Brain microvascular endothelial cell (primary cell): ENCODE measurements at places on chromosomes 7 and 10.

DNA sequence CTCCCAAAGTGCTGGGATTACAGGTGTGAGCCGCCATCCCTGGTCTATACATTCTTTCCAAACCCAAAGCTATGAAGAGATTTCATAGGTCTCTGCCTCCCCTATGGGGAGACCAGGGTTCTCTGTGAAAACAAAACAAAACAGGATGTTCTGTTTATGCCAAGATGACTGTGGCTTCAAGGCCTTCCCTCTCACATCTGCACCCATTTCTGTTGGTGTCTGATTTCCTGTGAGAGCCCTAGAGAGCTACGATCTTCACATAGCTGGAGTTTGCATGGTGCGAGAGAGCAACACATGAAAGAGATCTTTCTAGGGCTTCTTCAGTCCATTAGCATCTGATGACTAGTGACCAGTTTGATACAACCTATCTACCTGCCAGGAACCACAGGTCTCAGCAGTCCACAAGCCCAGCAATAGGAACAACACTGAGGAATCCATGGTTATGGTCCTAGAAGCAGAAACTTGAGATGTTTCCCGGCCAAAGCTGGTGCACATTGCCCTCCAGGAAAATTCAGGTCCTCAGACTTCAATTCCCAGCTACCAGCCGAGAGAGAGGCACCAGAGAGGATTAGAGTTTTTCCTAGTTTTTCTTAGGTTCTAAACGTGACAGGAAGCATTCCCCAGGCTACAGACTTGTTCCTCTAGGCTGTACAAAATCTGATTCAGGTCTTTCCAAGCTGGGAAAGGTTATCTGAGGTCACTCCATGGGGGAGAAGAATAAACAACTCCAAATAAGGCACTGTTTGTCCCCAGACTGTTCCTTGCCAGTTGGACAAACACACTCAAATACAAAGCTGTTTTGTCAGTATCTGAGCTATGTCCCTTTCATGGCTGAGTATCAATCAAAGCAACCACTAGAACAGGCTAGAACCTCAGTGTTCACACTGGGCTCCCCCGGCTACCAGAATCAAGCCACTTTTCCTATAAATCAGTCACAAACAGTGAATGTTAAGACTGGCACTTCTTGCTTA is 259.7 kb downstream of the CALN1 start:
- DNase-seq, result no peak

- no peak for DNase-seq
Measured at GRCh38 chr7:31688372-31688771, 1.4 kb downstream of the PPP1R17 start.

DNA sequence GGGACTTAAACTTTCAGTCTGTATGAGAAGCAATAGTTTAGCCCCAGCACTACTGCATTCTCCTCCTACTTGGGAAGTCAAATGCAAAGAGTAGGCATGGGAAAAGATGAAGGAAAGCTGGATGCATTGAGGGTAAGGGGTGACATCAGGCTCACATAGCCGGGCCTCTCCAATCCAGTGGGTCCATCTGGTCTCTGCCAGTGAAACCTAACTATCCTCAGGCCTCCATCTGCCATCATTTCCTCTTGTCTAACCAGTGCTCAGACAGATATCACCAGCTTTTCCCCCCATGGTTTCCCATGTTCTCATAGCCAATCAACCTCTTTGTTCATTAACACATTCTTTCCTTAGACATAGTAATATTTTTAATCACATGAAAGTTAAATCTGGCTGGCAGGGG is 118.3 kb downstream of the DGKI start:
- no peak for DNase-seq

- DNase-seq, result no peak
Measured at GRCh38 chr7:50308532-50309385, 4.2 kb downstream of the IKZF1 start.

GRCh38 chr7:105353752-105354328 is 34.9 kb downstream of the SRPK2 start:
- peak; percentile 61 for DNase-seq

DNA sequence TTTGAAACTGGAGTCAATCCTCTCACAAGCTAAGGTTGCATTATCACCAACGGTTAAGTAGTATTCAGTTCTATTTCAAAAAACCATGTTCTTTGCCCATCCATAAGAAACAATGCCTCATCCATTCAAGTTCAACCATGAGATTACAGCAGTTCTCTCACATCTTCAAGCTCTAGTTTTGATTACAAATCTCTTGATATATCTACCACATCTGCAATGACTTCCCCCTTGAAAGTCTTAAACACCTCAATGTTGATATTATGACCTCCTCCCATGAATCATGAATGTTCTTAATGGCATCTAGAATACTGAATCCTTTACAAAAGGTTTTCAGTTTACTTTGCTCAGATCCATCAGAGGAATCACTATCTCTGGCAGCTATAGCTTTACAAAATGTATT is 81.8 kb downstream of the JMJD1C start:
- DNase-seq, result no peak

DNA sequence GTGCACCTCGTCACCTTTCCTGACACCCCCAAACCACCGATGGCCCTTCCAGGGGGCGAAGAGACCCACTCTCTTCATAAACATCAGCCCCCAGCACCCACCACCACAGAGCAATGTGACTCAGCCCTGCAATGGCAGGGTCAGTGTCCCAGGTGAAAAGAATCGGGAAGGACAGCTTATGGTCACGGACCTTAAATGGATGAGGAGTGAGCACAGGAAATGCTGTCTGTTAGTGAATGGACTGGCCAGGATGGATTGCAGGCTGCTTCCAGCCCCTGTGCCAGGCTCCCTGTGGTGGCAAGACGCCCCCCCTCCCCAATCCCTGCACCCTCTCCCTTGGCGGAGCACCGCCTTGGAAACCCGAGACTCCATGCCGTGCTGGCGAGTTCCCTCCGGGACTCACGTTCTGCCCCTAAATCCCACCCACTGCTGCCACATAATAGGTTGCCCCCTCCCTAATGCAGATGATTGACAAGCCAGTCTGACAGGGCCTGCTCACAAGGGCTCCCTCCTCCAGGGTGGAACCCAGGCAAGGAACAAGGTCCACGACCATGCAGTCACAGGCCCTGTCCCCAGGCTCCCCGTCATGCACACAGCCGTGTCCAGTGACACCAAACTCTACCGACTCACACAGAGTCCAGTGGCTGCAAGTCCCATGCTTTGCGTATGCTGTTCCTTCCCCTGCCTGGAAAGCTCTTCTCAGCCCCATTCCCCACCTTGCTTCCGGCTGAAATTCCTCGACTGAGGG is 7.3 kb downstream of the ASB13 start:
- DNase-seq, result no peak

- no peak for DNase-seq
Measured at GRCh38 chr7:69708857-69709256, 110.6 kb downstream of the AUTS2 start.

GRCh38 chr7:46933596-46933995 is 648.3 kb downstream of the TNS3 start:
- DNase-seq, result no peak

DNA sequence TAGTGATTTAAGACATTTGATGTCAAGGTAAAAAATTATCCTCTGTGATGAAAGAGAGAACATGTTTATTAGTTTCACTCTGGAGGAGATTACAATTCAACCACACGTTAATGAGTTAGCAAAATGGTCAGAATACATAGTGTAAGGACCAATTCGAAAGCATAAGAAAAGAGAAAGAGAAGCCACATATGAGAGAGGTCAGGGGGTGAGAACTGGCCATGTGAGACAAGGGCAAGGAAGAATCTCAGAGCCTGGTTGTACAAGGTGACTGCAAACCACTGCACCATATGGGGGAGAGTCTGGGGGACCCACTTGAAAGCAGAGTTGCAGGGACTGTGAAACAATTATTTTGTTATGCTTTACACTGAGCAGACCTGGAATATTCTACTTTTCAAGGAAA is 27.7 kb upstream of the BET1 start:
- DNase-seq, result no peak

- no peak for DNase-seq
Measured at GRCh38 chr10:89798092-89798491, 96.7 kb downstream of the KIF20B start.

DNA sequence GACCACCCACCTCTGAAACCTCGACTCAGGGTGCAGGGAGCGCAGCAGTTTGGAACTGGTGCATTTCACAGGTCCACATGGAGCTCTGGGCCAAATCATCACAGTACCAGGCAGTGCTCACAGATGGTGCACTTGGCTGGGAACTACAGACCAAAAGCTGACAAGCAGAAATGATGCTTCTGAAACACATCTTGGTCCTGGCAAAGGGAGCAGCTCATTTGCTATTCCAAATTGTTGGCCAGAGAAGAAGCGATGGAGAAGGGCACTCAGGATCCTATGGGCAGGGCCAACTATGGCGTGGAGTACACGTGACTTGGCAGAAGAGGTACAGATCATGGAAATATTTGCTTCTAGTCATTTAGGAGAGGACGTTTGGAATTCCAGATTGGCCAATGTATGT is 383.9 kb downstream of the CALN1 start:
- DNase-seq, result no peak

GRCh38 chr7:42471573-42472174 is 234.7 kb upstream of the GLI3 start:
- DNase-seq, result no peak

- DNase-seq, result no peak
Measured at GRCh38 chr7:107931740-107932515, 40.9 kb downstream of the DLD start.

GRCh38 chr7:90384433-90384832 is 18.8 kb upstream of the CLDN12 start:
- DNase-seq, result no peak

GRCh38 chr10:124944982-124945381 is 3.1 kb downstream of the ZRANB1 start:
- no peak for DNase-seq

GRCh38 chr10:92181575-92181974 is 109.3 kb downstream of the CPEB3 start:
- peak; percentile 1 for DNase-seq

GRCh38 chr10:51667678-51668335 is 31.6 kb downstream of the CSTF2T start:
- no peak for DNase-seq

DNA sequence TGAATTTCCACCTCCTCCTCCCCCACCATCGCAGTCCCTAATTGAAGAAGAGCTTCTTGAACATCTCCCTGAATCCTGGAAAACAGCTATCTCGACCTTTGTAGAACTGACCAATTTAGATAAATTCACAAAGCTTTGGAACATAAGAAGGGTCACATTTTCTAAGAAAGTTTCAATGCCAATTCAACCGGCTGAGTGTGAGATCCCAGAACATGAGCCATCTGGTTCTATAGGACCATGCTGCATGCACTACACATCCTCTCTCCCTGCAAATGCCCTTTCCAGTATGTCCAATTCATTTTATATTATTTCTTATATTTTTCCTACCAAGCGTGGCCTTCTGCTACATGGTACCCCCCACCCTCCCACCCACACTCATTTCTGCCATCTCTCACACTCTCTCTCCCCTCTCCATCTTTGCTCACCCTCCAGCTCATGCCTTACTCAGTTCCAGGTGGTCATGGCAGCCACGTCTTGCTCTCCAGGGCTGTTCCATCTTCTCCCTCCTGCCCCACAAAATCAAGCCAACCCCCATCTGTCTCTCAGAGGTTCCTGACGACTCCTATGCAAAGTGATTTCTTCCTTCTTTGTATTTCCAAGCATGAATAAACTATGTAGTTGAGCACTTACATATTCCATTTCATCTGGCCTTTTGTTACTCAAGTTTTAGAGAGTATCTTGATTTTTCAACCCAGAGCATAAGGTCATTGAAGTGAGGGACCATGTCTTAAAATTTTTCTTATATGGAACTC is 19.3 kb downstream of the FRMD4A start:
- DNase-seq, result no peak

GRCh38 chr7:158248816-158249215 is 338.8 kb downstream of the PTPRN2 start:
- DNase-seq, result no peak

GRCh38 chr7:152521420-152522337 is 85.9 kb upstream of the KMT2C start:
- no peak for DNase-seq

- no peak for DNase-seq
Measured at GRCh38 chr10:88154596-88155250, 291.3 kb downstream of the PTEN start.

DNA sequence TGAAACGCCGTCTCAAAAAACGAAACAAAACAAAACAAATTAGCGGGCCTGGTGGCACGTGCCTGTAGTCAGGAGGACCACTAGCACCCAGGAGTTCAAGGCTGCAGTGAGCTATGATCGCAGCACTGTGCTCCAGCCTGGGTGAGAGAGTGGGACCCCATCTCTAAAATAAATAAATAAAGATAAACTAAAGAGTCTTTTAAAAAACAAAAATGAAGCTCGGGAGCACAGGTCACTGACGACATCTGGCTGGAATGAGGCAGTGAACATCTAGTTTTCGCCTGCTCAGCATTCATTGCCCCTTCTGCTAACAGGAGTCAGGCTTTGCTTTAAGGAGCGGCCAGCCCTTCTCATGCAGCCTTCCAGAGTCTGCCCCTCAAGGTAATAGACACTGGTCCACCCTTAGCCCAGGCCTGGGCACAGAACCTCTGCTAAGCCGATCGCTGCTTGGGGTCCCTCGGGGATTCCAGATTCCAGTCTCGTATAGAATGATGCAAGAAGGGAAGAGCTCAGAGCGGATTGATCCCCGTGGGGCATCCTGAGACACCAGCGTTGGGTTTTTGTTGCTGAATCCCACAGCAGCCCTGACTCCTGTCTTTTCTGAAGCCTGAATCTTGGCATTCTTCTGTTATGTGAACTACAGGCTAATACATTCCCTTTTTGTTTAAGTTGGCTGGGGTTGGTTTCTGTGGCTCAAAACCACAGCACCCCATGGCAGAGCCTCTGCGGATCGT is 14.2 kb upstream of the FOXK1 start:
- DNase-seq, result peak; percentile 90

DNA sequence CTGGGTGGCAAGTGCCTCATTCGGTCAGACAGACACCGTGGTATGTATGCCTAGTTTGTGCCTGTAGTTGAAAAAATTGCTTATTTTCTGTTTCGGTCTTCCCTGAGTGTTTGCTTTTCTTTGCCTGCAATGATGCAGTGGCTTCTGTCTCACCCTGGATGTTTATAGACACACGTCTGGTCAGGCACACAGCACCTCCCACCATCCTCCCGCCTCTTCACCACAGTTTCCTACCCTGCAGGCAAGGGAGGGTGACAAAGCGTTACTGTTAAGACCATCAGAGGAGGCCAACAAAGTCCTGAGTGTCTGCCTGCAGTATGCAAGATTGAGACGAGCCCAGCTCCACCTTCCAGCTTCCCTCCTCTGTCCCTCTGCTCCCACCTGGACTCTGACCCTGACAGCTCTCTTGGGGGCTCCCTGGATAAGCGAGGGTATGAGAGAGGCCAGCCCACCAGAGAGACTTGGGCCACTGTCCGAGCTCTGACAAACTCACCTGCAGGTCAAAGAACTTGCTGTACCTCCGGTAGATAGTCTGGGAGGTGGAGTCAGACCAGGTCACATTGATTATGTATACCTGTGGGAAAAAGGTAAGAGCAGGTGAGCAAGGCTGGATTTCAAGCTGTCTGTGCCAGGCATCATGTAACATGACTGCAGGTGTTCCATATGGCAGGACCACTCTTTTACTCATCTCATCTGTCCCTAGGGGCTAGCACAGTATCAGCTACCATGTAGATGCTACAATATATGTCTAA is 54.4 kb downstream of the SH3PXD2A start:
- no peak for DNase-seq
